Activated naive CD4-positive, alpha-beta T cell treated with anti-CD3 and anti-CD28 coated beads for 36 hours (primary cell): ENCODE measurements at places on chromosomes 11 and 22.

DNA sequence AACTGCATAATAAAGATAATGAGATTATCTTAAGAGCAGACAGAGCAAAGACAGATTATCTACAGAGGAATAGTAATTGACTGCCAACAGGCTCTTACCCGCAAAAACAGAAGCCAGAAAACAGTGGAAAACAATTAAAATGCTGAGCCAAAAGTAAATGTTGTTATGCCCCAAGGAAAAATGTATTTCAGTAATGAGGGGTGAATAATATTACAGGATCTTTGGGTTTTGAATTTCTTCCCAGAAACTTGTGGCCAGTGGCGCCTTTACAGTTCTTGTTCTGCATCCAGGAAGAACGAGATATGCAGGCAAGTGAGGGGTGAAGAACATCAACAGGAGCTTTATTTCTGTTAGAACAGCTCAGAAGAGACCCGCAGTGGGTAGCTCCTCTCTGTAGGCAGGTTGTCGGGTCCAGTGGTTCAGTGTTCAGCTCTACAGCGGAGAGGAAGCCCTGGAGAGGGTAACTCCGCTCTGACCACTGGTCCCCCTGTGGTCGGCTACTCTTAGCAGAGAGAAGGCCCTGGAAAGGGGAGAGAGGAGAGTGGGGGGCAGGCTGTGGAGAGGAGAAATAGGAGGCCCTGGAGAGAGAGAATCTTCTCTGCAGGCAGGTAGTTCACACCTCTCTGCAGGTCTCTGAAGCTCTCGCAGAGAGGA is 51.8 kb upstream of the SC5D start:
- no peak for DNase-seq

GRCh38 chr11:34147581-34147980 is 42.2 kb downstream of the NAT10 start:
- no peak for DNase-seq

- no peak for DNase-seq
Measured at GRCh38 chr22:46119093-46119728, 31.1 kb upstream of the PPARA start.

DNA sequence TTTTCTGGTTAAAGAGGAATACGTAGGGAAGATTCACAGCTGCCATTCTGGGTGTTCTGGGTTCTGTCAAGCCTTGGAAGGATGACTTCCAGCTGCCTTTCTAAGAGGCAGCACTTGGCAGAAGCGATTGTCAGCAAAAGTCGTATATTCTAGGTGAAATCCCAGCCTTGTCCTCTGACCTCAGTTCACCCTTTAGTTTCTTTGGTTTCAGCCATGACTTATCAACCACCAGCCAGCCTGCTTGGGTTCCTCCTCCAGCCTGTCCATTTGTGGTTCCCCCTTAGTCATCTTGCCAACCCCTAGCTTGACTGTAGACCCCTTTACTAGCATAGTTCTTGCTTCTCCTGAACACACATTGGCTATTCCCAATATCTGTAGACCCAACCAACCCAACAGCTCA is 102.3 kb upstream of the CD44 start:
- no peak for DNase-seq

GRCh38 chr22:45932071-45932470 is 44.9 kb downstream of the WNT7B start:
- DNase-seq = no peak

DNA sequence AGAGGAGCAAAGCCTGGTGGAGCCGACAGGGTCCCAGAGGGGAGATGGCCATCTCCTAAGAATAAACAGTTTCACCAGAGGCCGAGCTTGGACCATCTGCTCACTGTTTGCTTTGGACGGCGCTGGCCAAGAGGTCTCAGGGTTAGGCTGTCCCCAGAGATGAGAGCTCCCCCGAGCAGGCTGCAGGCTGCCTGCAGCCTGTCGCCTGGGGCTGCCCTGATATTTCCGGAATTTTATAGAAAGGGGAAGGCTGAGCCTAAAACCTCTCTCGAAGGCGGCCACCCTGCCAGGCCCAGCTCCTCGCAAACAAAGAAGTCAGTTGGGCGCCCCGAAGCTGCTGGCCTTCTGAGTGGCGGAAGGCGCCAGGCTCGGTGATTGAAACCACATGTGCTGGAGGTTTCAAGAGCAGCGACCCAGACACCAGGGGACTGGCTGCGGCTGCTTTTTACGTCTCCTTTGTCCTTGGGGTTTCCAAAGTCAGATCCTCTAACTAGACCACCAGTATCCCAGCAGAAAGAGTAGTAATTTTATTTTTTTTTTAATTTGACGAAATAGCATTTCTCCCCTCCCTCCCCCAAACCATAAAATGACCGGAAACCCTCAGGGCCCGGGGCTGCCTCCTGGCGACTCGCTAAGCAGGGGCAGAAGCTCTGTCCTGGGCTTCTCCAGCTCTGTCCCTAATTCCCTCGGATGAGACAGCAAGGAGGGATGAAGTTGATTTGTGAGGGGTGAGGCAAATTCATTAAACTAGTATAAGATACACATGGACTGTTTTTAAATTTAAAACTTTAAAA is 57.4 kb downstream of the CLMP start:
- DNase-seq = no peak

- DNase-seq = no peak
Measured at GRCh38 chr11:68113986-68114385, 7.2 kb downstream of the CHKA start.

DNA sequence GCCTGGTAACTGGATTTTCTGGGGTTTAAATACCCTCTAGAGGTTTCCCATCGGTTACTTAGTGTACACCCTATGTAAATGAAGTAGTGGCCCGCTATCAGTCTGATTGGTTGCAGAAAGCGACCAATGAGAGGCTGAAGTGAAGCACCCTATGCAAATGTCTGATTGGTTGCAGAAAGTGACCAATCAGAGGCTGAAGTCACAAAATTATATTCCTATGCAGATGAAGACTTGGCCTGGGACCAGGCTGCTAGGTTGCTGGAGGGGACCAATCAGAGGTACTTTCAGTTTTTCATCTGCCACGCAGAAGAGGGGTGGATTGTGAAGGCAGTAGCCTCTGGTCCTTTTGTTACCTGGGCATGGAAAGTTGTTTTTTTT is 134.8 kb downstream of the TBC1D22A start:
- no peak for DNase-seq

- DNase-seq = no peak
Measured at GRCh38 chr11:39345834-39346442, 2113.5 kb downstream of the LRRC4C start.

DNA sequence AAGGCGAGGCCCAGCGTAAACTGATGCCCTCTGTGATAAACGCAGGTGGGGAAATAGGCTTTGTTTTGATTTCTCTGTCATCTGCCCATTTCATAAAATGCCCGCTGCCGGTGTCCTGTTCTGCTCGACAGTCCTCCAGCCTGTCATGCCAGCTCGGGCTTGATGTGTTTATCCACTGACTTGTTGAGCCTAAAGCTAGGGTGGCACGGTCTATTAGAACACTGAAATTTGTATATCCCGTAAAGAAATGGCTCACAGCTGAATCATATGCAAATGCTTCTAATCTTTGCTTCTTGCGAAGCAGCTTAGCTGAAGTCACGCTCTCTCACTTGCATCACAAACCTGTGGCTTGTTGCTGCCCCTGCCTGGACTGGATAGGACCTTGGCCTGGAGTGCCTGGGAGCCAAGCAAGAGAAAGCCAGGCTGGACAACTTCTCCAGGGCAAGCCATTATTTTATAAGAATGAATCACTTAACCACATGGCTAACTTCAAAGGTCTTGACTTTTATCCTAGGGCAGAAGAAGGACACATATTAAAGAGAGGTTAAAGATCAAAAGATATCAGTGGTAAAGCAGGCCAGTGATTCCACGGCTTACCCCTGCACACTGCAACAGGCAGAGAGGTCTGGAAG is 33.1 kb downstream of the EHF start:
- DNase-seq = peak; percentile 59

DNA sequence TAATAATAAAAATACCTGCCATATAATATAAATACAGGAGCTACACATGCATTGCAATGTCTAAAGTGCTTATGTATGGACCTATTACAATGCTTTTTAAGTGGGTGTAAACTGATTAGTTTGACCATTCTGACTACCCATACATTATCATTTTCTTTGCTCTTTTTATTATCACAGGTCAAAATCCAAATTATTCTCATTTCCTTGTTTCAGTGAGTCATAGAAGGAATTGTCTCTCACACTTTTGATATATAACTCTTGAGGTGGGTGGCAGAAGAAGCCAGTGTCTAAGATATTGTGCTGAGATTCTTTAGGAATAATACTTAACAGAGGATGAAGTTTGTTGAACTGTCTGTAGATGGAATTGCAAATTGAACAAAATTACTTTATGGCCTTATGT is 35.6 kb downstream of the GAS2 start:
- DNase-seq = no peak

GRCh38 chr11:85628771-85629341 is 463 bp downstream of the TMEM126B start:
- peak; percentile 50 for DNase-seq

GRCh38 chr22:22761963-22762772 is 117.8 kb downstream of the GGTLC2 start:
- DNase-seq = no peak

- no peak for DNase-seq
Measured at GRCh38 chr22:44171561-44171960, 9.2 kb upstream of the PARVG start.

GRCh38 chr22:50250555-50251476 is at the start of gene HDAC10:
TSS of gene HDAC10 (minus strand) at chr22:50251265. CDS start at chr22:50251032, 233 bp downstream.
- DNase-seq = peak; percentile 90

DNA sequence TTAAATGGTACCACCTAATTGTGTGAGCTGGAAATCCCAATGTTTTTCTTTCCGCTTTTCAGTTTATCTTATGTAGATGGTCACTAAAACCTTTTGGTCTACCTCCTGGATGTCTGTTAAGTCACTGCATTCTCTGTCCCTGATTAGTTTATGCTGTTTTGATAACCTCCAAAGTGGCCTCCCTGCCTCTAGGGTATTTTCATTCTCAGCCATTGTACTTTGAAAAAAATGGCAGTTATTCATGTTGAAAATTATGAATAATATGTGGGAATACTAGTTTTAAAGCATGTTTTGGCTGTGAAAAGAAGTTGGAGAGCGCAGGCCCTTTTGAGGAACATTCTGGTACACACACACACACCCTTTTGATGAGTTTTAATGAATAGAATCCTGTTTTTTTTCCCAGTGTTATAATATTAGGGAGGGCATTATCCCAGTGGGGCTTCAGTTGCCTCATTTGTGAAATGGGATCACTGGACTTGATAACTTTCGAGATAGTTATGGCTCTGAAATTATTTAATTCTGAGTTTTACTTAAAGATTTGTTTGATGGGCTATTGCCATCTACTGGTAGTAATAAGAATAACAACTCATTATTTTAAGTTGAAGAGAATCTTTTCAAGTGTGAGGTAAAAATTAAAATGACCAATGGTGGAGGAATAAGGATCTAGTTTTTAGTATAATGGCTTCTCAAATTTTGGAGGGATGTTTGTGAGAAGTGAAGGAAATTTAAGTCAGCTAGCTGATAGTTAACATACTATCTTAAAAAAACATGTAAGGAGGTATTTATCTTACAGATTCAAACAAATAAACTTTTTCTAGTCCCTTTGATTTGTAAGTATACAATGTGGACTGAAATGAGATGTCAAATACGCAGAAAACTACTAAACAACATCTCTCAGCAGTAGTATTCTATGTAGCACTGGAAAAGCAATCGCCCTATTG is 3.9 kb downstream of the FDX1 start:
- no peak for DNase-seq

GRCh38 chr11:12143461-12144258 is 33.3 kb downstream of the MICAL2 start:
- DNase-seq = no peak

GRCh38 chr11:130315354-130315970 is 745 bp upstream of the ZBTB44 start:
- peak; percentile 70 for DNase-seq

DNA sequence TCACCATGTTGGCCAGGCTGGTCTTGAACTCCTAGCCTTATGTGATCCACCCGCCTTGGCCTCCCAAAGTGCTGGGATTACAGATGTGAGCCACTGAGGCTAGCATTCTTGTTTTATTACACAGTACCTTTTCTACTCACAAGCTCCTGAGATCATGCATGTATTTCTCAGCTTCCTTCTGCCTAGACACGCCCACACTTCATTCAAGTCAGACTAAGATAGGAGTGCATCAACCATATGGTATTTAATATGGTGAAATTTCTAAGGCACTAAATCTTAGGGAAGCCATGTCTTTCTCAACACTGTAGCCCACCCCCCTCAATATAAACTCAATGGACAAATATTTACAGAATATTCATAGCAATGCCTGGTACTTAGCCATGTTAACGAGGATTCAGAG is 62.1 kb downstream of the SLC25A17 start:
- DNase-seq = no peak

GRCh38 chr11:75334402-75334891 is 17.0 kb downstream of the ARRB1 start:
- no peak for DNase-seq

GRCh38 chr11:120179057-120179672 is 31.7 kb upstream of the OAF start:
- no peak for DNase-seq

- no peak for DNase-seq
Measured at GRCh38 chr11:120331301-120331996, 4.8 kb upstream of the ARHGEF12 start.

GRCh38 chr22:22583030-22583429 is 24.0 kb upstream of the PRAME start:
- no peak for DNase-seq

GRCh38 chr22:36369004-36369921 is 18.5 kb downstream of the MYH9 start:
- DNase-seq = peak; percentile 57

- no peak for DNase-seq
Measured at GRCh38 chr11:15843309-15843872, 513.0 kb downstream of the SOX6 start.

DNA sequence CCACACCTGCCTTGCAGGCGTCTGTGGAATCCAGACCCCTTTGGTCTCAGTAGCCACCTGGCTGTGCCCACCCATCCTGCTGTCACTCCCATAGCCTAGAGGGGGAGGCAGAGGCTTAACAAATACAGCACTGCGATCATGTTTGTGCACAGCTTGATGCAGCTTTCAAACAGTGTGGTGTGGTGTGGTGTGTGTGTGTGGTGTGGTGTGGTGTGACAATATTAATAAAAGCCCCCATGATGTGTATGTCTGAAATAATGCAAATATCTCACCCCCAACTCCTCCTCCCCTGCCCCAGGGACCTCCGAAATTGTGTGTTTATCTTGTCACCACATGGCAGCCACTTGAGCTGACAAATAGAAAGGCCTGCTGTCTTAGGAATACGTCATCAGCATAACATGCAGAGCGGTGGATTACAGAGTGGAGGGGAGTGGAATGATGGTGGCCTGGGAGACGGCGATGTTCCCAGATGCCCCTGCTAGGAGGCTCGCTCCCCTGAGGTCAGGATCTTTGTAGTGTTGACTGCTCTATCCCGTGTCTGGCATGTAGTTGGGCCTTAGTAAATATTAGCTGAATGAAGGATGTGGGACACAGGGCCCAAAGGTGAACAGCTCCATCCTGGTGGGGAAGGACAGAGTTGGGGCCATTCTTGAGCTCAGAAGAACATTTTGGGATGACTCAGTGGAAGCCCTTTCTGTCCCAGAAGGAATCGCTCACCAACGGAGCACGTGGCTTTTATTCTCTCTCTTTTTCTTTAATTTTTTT is 2.8 kb downstream of the PDXP start:
- no peak for DNase-seq
